ENCODE measurements at places on chromosomes 7 and 10.

GRCh38 chr10:6936931-6937330, 356.9 kb upstream of the PRKCQ start:
- DNase-seq = no peak

GRCh38 chr7:141150465-141150864, 76.6 kb downstream of the TMEM178B start:
- DNase-seq = no peak

DNA sequence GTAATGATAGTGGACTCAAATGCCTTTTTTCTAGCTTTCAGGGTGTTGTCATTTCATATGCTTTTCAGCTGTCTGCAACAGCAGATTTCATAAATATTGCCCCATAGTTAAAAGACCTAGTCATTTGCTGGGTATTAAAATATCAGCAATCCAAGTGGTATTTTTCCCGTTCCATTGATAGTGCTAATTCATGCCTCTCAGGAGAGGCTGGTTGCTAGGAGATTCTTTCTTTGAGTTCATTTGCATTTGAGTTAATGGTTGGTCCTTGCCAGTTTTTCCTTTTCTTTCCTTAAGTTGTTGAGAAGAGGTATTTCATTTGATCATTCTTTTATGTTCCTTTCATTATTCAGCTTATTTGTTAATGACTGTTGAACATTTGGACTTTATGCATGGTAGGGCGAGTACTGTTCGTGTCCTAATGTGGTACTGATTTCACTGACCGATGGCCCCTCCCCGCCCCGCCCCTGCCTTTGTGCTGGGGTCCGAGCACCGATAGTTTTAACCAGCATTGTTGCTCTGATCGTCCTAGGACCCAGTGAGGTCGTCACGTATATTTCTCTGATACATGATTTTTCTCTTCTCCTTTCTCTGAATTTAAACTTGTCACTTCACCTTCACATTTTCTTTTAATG, 128.6 kb downstream of the CCNY start:
- peak; percentile 51 for DNase-seq

GRCh38 chr7:137146552-137147337, 196.8 kb downstream of the PTN start:
- no peak for DNase-seq

DNA sequence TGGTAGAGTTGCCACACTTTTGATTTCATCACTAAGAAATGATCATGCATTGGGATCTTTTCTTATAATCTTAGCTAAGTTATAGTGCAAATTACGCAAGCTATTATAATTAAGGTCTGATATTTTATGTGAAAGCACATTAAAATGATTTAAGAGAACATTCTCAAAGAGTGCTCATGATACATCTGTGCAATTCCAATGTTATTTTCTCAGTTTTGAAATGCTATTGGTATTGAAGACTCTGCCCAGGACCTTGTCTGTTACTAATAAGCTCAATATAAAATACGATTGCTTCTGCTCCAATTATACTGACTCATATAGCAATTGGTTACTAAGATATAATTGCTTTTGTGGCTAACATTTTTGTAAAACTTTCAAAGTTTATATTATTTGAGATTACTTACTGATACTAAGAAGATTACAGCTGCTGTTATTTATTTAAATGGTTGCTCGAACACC, 180.9 kb downstream of the ADAM12 start:
- DNase-seq = no peak

DNA sequence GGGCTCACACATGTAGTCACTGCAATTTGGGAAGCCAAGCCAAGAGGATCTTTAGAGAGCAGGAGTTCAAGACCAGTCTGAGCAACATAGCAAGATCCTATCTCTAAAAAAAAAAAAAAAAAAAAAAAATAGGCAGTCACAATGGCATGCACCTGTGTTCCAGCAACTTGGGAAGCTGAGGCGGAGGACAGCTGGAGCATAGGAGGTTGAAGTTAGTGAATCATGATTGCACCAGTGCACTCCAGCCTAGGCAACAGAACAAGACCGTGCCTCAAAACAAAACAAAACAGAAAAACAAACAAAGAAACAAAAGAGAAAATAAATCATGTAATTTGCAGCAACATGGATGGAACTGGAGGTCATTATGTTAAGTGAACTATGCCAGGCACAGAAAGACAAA, 33.6 kb upstream of the BICC1 start:
- DNase-seq = no peak

DNA sequence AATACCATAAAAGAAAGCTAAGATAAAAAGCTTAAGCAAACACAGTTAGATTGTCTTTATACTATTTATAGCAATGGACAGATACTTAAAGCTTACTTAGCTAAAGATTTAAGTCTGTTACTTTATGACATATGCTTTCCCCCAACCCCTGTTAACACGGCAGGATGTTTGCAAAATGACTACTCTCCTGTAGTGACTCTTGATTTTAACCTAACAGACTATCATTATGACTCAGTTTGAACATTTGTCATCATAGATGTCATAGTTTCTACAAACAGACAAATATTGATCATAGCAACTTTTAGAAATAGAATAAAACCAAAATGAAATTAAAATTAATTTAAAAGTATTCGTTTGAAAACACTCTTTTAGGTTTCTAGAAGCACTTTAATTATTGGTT, 7.8 kb upstream of the COMMD3 start:
- no peak for DNase-seq

DNA sequence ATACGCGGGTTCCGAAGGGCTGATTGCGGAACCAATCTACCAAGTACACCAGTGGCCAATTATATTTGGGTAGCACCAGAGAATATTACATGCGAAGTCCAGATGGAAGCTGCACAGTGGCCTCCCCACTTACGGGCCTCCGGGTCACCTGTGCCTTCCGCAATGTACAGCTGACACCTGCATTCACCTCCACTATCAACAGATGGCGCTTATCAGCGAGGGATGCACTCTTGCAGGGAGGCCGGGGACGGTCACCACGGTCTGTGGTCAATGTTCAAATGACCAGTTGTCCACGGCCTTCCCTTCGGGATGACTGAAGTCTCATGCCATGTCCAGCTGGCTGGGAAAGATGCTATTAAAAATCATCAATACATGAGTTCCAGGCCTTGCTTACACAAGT, 47.6 kb downstream of the SLIT1 start:
- no peak for DNase-seq

DNA sequence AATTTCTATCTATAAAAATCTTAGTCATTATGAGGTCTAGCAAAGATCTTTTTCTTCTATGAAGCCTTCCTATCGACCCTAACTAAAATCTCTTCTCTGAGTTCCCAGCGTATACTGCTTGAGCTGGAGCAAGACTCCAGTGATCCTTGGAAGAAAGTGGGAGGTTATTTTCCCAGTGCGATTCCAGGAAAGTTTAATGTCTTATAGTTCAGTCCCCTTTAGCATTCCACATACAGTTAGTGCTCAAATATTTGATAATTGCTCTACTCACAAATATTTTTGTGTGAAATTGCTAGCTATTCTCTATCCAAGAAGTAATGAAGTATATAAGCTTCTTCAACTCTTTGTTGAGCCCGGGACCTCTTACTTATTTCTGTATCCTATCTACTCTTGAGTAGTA, 47.7 kb downstream of the ZEB1 start:
- DNase-seq = no peak
